Stimulated activated CD4-positive, alpha-beta T cell treated with anti-CD3 and anti-CD28 coated beads, Interleukin-1b, Interleukin-23, amount 100 ng/mL, for 1 hour (primary cell): ENCODE measurements at places on chromosomes 7 and 10.

DNA sequence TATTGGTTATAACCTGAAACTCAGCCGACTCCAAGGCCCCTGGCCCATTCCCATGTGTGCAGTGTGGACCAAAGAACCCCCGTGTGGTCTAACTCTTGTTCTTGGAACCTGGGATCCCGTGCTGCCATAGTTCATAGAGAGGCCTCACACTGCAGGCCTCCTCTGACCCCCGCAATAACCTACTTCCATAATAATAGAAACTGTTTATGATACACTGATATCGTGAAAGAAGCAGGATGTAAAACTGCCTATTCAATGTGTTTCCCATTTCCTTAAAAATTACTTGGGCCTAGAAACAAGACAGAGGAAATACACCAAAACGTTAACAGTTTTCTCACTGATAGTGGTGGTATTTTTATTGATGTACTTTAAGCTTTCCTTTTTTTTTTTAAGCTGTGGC lies 109.2 kb upstream of the KDM7A start:
- no peak for DNase-seq

DNA sequence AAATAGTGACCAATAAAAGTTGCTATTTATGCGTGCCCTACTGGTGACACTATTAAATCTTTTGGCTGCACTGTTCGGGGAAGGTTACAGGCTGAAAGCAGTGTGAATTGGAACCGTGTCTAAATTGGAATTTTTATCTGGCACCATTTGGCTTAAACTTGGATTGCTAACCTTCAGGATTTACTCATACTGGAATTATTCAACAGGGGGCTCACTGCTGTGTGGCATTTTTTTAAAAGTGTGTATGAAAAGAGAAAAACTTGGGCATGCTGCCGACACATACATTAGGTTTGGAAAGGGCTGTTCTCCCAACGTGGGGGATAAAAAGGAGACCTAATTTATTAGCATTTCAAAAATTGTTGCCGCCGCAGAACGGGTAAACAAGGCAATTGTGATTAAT lies 537.9 kb upstream of the MGMT start:
- DNase-seq = no peak

GRCh38 chr7:142436601-142437000 lies 178.7 kb upstream of the PRSS58 start:
- no peak for DNase-seq

DNA sequence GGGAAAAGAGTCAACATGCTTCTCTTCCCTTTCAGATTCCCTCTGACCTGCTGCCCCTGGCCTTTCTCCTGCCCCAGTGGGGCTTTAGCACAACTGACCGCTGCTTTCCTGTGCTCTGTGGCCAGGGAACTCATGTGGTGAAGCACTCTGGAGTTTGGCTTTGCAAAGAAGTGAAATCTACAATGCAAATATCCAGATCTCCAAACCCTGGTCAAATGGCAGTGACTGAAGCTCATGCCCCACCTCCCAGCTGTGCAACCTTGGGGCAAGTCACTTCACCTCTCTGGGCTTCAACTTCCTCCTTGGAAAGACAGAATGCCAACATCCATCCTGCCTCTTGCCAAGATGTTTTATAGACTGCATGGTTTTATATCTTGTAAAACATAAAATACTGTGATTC lies 157.8 kb downstream of the NEURL1 start:
- DNase-seq = no peak

- no peak for DNase-seq
These were observed 33.3 kb upstream of the XPNPEP1 start for GRCh38 chr10:109956454-109957091.

DNA sequence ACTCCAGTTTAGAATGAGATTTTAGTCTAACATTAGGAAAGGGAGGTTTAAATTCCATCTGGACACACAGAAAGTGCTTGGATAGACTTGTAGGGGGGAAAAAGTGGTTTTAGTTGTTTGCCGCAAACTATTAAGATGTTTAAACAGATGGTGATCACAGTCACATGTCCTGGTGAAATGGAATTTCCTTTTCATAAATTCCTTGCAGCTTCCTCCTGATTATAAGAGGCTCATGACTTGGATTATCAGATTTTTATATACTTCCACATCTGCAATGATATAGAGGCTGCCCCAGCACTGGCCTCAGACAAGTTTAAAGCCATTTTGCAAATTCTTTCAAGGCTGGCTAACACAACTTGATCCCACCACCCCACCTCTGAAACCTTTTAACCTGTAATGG lies 106.4 kb upstream of the ARMC3 start:
- DNase-seq = no peak

DNA sequence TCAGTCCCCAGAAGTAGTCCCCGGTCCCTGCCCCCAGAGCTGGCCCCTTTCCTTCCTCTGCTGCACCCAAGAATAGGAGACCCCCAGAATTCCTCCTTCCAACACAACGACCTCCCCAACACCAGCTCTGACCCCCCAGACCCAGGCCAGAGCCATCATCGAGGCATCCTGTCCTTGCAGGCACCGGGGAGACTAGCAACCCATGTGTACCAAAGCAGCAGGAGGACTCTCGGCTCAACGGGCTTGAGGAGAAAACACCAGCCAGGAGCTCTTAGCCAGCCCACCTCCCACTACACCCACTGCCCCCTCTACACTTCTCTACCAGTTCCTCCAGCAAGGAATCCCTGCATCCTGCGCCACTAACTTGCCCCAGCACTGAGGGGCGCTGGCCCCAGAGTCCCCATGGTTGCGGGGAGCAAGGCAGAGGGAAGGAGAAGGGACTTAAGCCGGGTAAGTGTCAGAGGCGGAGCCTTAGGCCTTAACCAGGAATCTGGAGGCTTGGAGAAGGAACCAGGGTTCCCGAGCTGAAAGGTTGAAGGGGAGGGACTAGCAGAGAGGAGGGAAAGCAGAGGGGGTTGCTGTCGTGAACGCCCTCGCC lies 3.9 kb downstream of the GRID1 start:
- DNase-seq = no peak

GRCh38 chr10:99966306-99966705 lies 43.4 kb downstream of the DNMBP start:
- no peak for DNase-seq

DNA sequence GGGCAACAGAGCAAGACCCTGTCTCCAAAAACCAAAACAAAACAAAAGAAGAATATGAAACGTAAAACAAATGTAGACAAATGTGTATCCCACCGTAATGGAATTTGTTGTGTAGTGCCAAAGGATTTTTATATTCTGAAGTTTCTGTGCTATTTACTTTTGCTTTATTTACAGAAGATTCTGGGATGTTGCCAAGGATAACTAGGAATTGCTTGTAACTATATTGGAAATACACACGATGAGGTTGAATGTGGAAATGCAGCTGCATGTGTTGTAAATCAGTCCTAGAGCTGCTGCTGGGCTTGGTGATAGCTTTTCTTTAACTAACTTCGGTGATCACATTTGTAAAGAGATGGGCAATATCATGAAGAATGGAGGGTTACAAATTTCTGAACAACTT lies 39.5 kb downstream of the GALNT17 start:
- no peak for DNase-seq

DNA sequence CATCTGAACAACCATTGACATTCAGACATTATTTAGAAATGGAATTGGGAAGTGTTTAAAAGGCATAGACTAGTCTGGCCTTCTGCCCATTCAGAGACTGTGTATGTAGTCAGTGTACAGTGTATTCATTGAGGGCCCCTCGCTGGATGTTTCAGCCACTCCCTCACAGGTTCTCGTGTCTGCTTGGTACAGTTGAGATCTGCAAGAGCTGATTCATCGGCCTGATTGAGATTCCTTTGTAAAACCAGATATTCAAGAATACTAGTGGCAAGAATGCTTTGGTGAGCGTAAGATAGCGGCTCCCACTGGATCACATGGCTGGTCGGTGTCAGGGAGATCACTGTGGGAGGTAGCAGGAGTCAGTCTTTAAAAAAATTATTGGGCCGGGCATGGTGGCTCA lies 119.5 kb downstream of the TCF7L2 start:
- DNase-seq = no peak

GRCh38 chr7:918441-919113 lies 35.9 kb downstream of the ADAP1 start:
- DNase-seq = no peak

DNA sequence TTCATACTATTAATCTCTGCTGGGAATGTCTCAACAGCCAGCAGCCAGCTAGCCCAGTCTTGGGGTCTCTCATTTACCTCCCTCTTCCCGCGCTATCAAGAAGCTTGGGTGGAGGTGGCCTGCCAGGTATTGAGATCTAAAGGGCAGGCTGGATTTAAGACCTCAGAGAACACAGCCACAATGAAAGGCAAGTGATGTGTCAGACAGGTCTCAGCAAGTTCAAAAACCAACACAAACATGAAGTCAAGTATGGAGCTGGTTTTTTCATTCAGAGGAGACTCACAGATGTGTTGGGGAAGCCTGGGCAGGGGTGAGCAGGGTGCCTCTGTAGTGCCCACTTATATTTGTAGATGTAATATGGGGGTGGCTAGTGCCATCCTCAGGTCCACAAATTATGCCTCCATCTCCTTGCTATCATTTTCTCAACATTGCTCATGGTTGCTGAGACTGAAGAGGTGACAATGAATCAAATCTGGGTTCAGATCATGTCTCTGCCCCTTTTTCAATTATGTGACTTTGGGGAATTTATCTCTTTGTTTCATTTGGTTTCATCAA lies 27.7 kb upstream of the CROT start:
- no peak for DNase-seq
